NCI-H446 (cell line): ENCODE measurements at places on chromosomes 1 and 21.

DNA sequence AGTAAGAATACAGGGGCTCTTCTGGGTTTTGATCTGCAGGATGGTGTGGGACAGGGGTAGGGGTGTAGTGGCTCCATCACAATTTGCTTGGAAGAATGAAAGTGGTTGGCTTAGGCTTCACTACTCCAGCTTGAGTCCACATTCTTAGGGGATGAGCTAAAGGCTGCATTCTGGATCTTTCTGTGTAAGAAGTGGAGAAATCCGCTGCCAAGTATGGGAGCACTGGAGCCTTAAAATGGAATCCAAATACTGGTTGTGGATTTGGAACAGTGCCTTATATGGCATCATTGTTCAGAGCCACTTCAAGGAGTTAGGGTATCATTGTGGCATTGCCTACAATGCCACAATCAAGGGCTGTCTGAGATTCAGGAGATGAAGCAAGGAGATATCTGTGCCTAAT is 187.1 kb downstream of the LMO4 start:
- peak; percentile 74 for DNase-seq

DNA sequence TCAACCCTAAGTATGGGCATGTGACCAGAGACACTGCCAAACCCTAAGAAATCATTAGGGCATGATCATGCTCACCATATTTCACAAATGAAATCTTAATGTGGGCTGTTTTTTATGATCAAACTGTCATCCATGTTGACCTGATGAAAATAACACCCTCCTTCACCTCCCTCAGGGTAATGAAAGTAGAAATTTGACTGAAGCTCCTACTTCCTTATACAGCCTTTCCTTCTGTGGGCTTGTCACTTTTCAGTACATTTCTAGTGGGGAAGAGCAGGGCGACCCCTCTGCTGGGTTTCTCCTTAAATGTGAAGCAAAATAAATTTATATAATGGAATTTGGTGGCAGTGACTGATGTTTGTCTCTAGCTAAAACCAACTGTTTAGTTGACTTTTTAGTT is 25.9 kb downstream of the IVNS1ABP start:
- no peak for DNase-seq

GRCh38 chr1:46199233-46199749 is 1.1 kb upstream of the POMGNT1 start:
- no peak for DNase-seq

DNA sequence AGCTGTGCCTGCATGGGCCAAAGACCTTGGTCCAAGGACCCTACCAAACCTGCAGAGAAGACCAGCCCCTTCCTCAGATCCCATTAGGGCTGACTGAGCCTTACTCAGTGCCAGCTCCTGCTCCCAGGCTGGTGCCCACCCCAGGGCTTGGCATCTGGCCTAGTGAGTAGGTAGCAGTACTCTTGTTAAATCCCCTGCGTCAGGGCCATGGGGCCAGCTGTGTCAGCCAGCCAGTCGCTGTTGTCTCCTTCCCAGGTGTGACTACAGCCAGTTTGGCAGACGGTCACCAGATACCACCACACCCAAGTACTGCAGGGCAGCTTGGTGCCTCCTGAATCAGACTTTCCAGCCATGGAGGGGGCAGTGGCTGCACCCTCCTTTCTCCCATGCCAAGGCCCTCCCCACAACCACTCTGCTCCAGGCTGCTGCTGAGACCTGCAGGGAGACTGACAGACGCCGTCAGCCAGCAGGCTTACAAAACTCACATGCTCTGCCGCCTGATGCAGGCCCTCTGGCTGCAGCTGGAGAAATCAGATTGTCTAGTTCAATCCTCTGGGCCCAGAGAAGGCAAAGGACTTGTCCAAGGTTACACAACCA is 3.0 kb downstream of the TENT5B start:
- no peak for DNase-seq

GRCh38 chr1:25831569-25832196 is 11.9 kb downstream of the MTFR1L start:
- DNase-seq, result no peak

DNA sequence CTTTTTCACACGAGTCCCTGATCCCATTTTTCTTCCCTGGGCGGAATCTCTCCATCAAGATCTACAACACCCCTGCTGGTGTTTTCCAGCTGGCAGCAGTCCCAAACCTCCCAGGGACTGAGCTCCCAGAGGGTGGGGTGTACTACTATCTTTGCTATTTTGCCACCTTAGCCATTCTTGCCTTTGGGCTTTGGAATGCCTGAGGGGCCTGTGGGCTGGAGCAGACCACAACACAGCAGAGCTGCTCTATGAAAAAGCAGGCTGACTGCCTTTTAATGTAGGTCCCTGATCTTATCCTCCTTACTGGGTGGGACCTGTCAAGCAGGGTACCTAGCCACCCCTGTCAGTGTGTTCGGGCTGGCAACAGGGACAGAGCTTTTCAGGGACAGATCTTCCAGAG is 91.9 kb downstream of the KCNT2 start:
- no peak for DNase-seq

- no peak for DNase-seq
Measured at GRCh38 chr1:44735992-44736391, 3.6 kb upstream of the KIF2C start.

DNA sequence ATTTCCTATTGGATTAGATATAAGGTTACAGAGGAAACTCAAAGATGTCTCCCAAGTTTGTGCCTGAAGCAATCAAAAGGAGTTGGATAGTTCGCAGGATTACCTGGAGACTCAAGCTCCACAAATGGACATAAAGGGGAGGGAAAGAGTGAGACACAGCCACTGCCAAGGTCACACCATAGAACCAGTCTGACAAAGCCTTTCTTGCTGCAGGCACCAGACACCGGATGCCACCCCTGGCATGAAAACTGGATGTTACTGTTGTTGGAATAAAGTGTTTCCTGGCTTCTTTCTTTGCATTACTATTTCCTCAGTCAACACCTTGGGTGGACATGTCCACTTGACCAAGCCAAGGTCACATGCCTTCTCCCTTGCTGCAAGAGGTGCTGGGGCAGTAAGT is 70.6 kb downstream of the SNRPE start:
- no peak for DNase-seq

GRCh38 chr1:45945426-45945825 is 142.0 kb downstream of the MAST2 start:
- no peak for DNase-seq

DNA sequence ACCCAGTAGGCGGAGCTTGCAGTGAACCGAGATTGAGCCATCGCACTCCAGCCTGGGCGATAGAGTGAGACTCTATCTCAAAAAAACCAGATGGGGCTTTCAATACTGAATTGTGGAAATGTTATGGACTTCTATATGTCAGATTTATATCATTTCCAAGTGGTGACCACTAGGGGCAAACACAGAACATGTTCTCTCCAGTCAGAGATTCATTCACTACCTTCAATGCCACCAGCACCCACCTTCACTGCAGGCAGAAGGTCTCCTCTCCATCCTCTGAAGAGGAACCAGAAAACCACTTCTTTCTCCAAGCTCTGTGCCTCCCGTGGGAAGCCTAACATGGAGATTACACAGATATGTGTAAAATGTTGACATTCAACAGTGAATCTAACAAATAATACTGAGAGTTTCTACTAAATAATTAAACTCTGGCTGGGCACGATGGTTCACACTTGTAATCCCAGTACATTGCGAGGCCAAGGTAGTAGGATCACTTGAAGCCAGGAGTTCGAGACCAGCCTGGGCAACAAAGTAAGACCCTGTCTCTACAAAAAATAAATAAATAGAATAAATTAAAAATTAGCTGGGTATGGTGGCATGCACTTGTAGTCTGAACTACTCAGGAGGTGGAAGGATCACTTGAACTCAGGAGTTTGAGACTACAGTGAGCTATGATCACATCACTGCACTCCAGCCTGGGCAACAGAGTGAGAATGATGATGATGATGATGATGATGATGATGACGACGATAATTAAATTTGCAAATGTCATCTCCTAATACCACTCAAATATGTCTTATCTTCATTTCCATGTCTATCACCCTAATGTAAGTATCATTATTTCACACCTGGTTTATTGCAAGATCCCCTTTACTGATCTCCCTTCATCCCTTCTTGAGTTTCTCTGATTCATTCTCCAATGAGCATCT is 151.1 kb downstream of the ZNF281 start:
- DNase-seq, result no peak

DNA sequence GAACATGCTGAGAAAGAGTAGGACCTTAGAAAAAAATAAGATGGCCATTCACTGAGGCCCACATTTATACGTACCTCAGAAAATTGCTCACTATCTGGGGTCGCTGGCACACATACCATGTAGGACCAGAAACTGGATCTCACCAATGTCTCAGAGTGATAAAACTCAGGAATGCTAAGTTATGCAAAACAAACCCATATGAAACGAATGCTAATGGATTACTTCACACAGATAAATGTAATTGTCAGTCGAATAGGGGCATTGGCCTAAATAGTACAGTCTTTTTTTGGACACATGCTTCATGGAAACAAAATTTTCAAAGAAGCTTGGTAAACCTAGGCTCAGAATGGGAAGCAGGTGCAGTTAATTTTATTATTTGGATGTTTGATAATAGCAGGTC is 32.6 kb upstream of the RGS2 start:
- no peak for DNase-seq

DNA sequence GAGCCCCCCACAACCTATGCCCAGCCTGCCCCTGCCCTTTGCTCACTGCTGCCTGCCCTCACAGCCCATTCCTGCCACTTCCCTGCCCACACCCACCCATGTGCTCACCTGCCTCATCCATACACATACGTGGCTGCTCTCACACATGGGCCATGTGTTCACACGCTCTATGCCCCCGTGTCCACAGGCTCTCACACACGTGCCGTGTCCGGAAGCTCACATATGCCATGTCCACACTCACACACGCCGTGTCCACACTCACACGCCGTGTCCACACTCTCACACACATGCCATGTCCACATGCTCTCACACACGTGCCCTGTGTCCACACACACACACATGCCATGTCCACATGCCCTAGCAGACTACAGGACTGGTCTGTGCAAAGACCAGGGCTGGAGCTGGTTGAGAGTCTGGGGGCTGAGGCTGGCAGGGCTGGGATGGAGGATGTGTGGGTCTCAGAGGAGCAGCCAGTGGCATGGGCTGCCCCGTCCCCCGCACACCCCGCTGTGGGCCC is 583 bp upstream of the RNF223 start:
- no peak for DNase-seq

- DNase-seq, result peak; percentile 75
Measured at GRCh38 chr21:36769051-36769839, 70.3 kb downstream of the SIM2 start.

DNA sequence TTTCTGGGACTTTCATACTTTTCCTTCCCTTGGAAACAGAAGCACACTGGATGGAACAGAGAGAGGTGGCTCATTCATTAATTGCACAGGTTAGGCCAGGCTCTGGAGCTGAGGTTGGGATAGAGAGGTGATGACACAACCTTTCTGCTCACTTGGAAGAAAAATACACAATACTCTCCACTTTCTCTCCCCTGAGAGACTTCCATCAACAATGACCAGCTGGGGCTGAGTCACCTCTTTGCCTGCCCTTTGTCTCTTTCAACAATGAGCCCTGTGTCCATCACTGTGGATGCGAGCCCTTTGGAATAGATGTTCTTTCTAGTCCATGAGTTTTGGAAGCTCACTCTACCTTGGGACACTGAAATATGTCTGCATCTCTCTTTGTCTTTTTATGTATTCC is 43.1 kb downstream of the ATP2B4 start:
- no peak for DNase-seq

- DNase-seq, result no peak
Measured at GRCh38 chr1:85603086-85603880, 22.7 kb downstream of the CCN1 start.

DNA sequence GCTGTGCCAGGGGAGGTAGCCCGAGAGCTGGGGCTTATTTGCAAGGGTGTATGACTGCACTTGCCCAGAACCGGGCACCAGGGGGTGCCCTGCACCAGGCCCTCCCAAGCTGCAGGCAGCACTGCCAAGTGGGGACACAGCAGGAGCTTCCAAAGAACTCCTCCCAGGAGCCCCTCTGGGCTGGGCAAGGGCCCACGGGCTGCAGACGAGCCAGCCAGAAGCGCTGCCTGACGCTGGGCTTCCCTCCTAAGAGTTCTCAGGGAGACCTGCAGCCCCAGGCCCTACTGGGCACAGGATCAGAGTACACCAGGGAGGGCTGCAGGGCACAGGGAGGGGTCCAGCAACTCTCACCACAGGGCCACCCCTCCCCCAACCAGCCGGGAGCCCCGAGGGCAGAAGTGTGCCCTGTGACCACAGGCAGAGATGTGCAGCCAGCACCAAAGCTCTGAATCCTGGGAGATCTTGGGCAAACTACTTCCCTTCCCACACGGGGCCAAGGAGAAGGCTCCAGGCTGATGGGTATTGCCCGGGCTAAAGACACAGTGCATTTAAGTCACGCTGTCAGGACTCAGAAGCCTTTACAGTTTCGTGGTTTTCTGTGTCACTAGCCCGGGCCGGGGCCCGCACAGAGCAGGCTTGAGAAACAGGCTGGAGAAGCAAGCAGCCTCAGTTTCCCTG is 63.4 kb downstream of the KCNAB2 start:
- DNase-seq, result peak; percentile 49

GRCh38 chr1:200226969-200227303 is 182.9 kb downstream of the ZNF281 start:
- no peak for DNase-seq

DNA sequence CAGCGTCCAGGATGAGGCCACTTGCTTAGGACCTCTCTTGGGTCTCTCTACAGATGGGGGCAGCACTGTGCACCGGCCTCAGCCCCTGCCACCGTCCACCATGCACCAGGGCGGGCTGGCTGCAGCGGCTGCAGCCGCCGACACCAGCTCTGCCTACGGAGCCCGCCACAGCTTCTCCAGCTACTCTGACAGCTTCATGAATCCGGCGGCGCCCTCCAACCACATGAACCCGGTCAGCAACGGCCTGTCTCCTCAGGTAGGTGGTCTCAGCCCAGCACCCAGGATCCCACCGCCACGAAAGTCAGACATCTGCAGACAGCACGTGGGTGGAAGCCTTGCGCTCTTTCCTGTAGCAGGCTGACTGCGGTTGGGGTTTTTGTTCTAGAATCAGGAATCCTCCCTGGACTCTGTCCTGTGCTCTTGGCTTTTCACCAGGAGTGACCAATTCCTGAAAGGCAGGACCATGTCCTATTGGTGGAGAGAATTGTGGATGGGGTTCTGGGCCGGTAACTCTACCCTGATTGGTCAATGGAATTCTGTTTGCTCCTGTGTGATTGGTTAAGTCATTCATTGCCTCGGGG is 72.5 kb downstream of the PAX7 start:
- DNase-seq, result no peak

DNA sequence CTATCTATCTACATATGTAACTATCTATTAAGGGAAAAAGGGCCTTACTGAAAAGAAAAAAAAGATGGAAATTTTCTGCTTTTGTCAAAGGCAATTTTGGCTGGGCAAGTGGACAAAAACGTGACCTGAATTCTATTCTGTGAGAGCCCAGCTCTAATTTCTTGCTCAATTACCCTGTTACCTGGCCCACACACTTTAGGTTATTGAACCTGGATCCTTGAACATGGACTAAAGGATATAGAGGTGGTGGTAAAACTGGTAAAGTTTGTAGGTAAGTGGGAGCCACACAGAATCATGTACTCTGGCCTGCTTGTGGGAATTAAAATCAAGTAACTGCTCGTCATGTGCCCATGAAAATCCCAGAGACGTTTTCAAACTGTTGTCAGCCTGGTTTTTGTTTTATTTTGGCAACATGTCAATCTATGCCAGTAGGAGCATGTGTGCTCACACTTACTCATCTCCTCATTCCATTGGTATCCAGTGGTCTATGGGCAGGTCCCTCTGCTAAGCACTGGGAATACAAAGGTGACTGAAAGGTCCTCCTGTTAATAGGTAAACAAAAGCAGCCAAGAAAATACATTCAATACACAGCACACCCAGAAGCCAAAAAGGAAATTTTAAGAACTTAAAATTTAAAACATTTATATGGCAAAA is 113.7 kb upstream of the WARS2 start:
- DNase-seq, result peak; percentile 22
